ENCODE measurements at places on chromosomes 4 and X.

DNA sequence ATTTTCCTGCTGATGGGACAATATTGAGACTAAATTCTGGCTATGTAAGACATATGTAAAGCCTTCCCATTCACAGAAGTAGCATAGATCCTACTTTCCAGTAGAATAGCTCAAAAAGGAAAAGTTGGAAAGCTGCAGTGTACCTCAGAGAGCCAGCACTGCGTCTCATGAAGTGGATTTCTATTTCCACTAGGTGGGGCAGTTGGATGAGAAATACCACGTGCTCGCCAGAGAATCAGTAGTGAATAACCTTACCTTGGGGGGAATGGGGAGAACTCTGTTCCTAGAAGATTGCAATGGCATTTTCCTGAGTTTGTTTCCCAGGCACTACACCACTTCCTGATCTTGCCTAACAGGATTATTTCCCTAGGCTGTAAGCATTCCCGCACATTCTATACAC is 907.1 kb downstream of the FSTL5 start:
- no peak for DNase-seq

DNA sequence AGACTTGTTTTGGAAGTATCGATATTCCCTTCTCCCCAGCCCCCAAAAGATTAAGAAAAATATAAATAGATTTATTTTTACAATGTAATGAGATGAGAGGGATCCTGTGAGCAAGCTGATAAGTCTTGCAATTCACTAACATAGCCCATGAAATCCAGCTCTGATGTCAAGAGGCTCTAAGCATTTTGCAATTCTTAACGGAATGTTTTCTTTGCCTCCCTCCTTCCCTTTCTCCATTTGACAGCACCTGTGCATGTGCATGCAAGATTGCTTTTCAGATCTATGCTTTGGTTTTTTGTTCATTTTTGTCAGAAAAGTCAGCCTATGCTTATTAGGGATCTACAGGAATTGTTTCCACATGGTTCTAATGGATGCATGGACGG is 169.9 kb downstream of the SLIT2 start:
- DNase-seq: no peak

GRCh38 chr4:61462451-61463326 is 262.6 kb downstream of the ADGRL3 start:
- DNase-seq: no peak

DNA sequence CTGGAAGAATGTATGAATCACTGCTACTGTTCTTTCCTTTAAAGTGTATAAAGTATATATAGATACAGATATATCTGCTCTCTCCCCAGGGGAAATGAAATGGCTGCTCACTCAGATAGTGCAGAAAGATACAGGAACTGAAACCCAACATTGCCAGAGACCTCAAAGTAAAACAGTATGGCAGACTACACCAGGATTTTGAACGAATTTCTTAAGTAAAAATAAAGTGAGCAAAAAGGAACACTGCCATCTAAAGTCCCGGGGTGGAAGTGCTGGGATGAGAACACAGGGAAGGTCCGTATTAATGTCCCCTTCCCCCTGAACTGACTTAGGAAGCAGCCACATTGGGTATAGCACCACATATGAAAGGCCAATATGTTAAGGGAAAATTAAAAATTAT is 93.4 kb downstream of the TMA16 start:
- DNase-seq: no peak

DNA sequence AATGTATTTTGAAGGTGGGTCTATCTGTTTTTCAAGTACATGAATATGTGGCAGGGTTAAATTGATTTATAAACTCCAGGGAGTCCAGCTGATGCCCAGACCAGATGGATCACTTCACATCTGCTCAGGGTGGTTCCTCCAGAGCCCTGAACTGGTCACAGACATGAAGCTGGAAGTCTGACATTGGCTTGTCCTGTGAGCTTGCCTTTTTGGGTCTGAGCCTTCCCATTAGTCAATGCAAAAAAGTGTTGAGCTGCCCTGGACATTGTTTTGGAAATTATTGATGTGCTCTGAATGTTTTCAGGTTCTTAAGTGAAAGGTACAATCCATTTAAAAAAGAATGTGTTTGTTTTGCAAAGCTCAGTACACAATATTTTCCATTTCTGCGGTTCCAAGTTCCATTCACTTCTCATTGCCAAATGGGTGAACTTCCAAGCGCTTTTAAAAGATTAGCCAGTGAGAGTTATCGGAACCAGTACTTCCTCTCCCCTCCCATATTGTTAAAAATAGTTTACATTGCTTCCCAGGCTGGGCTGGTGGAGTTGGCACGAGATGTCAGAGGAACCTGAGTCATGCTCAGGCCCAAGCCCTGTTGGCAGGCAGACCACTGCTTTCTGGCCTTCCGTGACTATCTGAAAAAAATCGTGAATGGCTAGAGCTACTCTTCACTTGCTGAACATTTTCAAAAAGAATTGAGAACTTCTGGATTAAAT is 52.1 kb downstream of the PDGFRA start:
- peak; percentile 95 for DNase-seq

Data from BJ (cell line).